ENCODE measurements at places on chromosomes 1 and 21. TPM values are rescaled to one million over a fixed set of nuclear protein-coding genes. Genes with fewer than 3 reads are reported as not detected.

GRCh38 chr1:117644696-117645311 is 39.0 kb downstream of the TENT5C start:
- no peak overlapping the region for H3K27ac ChIP-seq
- H3K36me3 ChIP-seq: no peaks in the 10 kb centered on the region
- no peak for DNase-seq
- H3K4me3 ChIP-seq: no peak overlapping the region
- no peaks in the 10 kb centered on the region for H3K27me3 ChIP-seq
- H3K4me1 ChIP-seq: no peaks in the 10 kb centered on the region

DNA sequence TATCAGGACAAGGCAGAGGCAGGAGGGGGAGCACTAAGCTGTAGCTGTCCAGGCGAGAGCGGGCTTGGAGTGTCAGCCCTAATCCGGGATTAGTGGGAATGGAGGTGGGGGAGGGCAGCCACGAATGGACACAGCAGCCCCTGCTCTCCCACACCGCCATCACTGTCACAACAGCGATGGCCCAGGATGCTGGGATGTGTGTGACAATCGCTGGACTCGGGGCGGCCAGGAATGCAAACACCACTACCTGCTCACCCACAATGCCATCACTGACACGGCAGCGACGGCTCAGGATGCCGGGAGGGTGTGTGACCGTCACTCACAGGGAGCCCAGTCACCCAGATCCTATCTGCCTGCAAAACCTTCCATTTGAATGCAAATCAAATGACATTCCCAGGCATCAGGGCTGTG is 2.9 kb downstream of the C2CD2 start:
- no peaks in the 10 kb centered on the region for H3K4me1 ChIP-seq
- no peaks in the 10 kb centered on the region for H3K36me3 ChIP-seq
- no peak overlapping the region for H3K4me3 ChIP-seq
- H3K27me3 ChIP-seq: no peaks in the 10 kb centered on the region
- DNase-seq: no peak
- no peak overlapping the region for H3K27ac ChIP-seq

- no peak overlapping the region for H3K27ac ChIP-seq
- no peaks in the 10 kb centered on the region for H3K36me3 ChIP-seq
- DNase-seq: no peak
- H3K4me1 ChIP-seq: no peaks in the 10 kb centered on the region
- H3K27me3 ChIP-seq: no peaks in the 10 kb centered on the region
Observed at GRCh38 chr21:31290765-31291164, 53.3 kb downstream of the TIAM1 start.

- H3K4me3 ChIP-seq: no peak overlapping the region
- no peak for DNase-seq
- H3K36me3 ChIP-seq: peaks cover 14% of the 10 kb centered on the region
- H3K27ac ChIP-seq: no peak overlapping the region
- peaks cover 19% of the 10 kb centered on the region for H3K4me1 ChIP-seq
- no peaks in the 10 kb centered on the region for H3K27me3 ChIP-seq
Observed at GRCh38 chr1:21756393-21757089, 26.4 kb downstream of the USP48 start.

DNA sequence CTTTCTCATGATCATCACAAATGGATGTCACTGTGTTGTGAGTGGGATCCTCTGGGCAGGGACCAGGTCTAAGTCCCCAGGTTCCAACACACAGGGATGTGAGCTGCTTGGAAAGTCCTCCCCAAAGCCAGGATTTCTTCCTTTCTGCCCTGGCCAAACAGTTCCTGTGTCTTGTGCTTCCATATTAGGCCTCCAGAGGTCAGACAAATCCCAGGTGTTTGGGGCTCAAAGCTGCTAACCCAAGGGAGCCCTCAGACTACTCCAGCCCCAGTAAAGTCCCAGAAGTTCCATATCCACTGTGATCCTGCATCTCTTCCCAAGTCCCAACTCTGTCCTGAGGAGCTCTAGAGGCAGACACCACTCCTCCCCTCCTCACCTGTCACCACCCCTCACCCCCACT is 27.7 kb upstream of the MAGOH start:
- peaks cover 16% of the 10 kb centered on the region for H3K4me1 ChIP-seq
- H3K36me3 ChIP-seq: peaks cover 64% of the 10 kb centered on the region
- DNase-seq: no peak
- no peaks in the 10 kb centered on the region for H3K27me3 ChIP-seq
- H3K27ac ChIP-seq: no peak overlapping the region
- no peak overlapping the region for H3K4me3 ChIP-seq

GRCh38 chr1:214861615-214862014 is 220.9 kb upstream of the KCNK2 start:
- H3K27ac ChIP-seq: no peak overlapping the region
- DNase-seq: no peak

DNA sequence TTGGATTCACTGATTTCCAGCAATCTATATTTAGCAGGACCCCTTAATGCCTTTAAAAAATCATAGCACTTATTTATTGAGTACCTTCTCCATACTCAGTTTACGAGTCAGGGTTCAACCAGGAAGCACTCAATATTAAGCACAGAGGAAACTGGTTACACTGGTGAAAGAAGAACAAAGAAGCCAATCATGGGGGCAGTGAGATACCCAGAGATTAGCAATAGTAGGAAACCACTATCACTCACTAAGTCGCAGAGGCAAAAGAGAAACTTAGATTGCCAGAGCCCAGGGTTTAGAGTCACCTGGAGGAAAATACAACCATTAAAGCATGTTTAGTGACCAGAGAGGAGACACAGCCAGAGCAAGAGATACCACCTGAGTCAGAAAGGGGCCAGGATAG is 670.5 kb upstream of the USP24 start:
- no peaks in the 10 kb centered on the region for H3K4me1 ChIP-seq
- H3K36me3 ChIP-seq: no peaks in the 10 kb centered on the region
- DNase-seq: no peak

DNA sequence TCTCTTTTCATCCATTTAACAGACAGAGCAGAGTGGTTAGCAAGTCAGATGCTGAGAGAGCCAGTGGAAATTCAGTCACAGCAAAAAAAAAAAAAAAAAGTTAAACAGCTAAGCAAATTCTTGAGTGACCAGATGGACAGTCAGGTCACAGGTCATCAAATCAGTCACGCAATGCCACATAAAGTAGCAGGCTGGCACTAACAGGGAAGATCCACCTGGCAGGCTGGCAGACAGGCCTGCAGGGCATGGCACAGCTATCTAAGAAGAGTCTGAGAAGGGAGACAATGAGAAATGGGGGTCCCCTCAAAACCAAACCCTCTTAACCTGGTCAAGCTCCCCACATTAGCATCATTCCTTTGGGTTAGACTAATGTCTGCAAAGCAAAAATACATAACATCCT is 371.9 kb downstream of the TTLL7 start:
- H3K27me3 ChIP-seq: no peaks in the 10 kb centered on the region
- no peaks in the 10 kb centered on the region for H3K36me3 ChIP-seq
- H3K4me1 ChIP-seq: peaks cover 9% of the 10 kb centered on the region
- no peak overlapping the region for H3K4me3 ChIP-seq

DNA sequence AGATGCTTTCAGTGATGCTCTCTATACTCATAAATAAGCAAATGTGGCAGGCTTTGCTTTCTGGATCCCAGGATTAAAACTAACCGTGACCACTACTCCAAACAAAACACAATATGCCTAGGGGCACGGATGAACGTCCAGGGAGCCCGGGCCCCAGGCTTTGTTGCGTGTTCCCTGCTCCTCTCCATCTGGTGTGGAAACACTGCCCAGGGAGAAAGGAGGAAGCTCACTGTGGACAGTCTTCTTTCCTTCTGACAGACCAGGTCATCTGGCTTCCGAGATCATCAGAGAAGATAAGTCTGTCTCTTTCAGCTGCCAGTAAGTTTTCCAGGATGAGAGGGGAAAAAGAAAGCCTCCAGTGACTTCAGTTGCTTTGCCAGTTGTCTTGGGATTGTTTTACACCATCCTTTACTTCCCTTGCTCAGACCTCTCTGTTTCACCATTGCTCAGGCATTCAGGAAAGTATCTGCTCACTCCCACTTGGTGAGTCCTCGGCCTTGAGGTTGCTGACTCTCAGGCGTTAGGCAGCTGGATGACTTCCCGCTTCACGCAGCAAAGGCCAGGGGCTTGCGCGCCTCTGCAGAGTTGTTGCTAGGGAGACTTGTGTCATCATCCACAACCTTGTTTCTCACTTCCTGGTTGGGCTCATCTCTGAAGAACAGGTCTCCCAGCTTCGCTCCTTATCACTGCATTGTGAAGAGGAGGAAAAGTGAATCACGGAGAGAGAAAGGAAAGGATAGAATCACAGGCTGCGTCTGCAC is 20.6 kb upstream of the PGD start:
- peak; percentile 53 for DNase-seq
- no peak overlapping the region for H3K4me3 ChIP-seq
- peaks cover 5% of the 10 kb centered on the region for H3K4me1 ChIP-seq
- no peak overlapping the region for H3K27ac ChIP-seq
- H3K36me3 ChIP-seq: no peaks in the 10 kb centered on the region

DNA sequence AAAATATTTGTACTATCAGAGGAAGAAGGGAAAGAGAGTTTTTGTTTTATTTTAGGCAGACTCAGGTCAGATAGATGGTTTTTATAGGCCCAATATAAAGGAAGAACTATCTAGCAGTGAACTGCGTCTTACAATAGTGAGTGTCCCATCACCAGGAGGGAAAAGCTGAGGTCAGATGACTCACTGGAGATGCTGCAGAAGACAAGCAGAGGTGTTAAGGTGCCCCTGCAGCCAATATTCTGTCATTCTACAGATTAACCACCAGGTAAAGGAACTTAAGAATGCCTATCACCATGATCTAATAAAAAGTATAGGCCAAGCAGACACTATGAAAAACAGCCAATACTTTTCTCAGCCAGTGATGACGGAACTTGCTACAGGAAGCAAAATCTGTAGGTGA is 29.6 kb downstream of the IVNS1ABP start:
- no peaks in the 10 kb centered on the region for H3K27me3 ChIP-seq
- no peaks in the 10 kb centered on the region for H3K4me1 ChIP-seq

DNA sequence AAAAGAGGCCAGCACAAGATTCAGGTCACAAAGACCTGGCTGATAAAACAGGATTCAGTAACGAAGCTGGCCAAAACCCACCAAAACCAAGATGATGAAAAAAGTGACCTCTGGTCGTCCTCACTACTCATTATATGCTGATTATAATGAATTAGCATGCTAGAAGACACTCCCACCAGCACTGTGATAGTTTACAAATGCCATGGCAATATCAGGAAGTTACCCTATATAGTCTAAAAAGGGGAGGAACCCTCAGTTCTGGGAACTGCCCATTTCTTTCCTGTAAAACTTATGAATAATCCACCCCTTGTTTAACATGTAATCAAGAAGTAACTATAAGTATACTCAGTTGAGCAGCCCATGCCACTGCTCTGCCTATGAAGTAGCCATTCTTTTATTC is 26.0 kb upstream of the FMO2 start:
- no peaks in the 10 kb centered on the region for H3K36me3 ChIP-seq
- no peaks in the 10 kb centered on the region for H3K4me1 ChIP-seq
- no peak overlapping the region for H3K4me3 ChIP-seq
- H3K27ac ChIP-seq: no peak overlapping the region

GRCh38 chr1:153779781-153780541 is 4.8 kb downstream of the SLC27A3 start:
- H3K4me3 ChIP-seq: no peak overlapping the region
- H3K36me3 ChIP-seq: no peaks in the 10 kb centered on the region
- no peak for DNase-seq

DNA sequence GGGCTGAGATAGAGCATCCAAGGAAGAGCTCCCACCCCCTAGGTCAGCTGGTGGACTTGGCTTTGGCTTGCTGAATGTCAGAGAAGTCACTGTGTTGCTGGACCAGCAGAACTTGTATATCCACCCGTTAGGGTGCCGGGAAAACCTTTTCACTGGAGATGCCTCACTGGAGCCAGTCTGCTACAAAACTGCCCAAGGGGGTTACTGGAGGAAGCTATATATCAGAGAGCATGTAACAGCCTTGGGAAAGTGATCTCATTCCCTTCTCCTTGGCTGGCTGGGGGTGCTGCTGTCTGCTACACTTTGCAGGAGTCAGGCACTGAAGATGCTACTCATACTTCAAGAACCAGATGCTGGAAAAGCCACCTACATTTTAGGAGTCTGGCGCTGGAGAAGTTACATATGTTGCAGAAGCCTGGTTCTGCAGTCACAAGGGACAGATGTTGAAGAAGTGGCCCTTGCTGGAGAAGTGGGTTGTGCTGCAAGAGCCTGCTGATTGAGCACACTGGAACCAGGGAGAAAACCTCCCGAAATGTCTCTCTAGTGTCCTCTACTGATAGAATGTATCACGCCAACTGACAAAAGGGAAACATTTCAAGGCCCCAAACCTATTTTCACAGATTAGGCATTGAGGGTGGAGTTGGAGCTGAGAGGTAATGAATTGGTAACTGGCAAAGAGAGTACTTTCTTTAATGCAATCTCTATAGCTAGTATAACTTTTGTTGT is 250.6 kb downstream of the SPATA17 start:
- H3K27me3 ChIP-seq: no peaks in the 10 kb centered on the region
- H3K27ac ChIP-seq: no peak overlapping the region
- H3K4me3 ChIP-seq: no peak overlapping the region
- no peaks in the 10 kb centered on the region for H3K4me1 ChIP-seq
- H3K36me3 ChIP-seq: no peaks in the 10 kb centered on the region

DNA sequence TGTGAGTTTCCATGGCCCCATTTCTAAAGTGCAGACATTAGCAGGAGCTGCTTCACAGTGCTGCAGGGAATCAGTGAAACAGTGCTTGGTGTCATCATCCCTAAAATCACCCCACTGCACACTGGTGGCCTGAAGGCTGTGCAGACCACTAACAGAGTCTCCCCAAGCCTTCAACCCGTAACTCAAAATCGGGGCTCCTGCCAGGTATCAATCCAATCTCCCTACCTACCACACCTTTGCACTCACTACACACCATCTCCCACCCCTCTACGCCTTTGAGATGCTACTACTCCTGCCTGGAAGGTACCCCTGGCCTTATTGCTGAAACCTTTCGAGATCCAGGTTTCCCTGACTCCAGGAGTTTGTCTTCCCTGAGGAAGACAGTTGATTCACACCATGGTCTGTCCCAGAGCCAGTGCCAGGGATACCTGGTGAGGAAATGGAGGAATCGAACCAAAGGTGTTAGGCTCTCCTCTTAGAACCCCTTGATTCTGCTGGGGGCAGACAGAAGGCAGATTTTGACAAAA is 25.5 kb downstream of the SLC2A1 start:
- peaks cover 66% of the 10 kb centered on the region for H3K4me1 ChIP-seq
- no peaks in the 10 kb centered on the region for H3K27me3 ChIP-seq
- DNase-seq: no peak
- H3K27ac ChIP-seq: 0 out of 2 replicates have a peak overlapping the region, but pooled peaks have one; percentile 26
- H3K36me3 ChIP-seq: peaks cover 38% of the 10 kb centered on the region
- H3K4me3 ChIP-seq: no peak overlapping the region

GRCh38 chr1:46802901-46803574 is 4.2 kb downstream of the CYP4B1 start:
- DNase-seq: no peak
- no peaks in the 10 kb centered on the region for H3K4me1 ChIP-seq
- no peaks in the 10 kb centered on the region for H3K36me3 ChIP-seq
- H3K27me3 ChIP-seq: no peaks in the 10 kb centered on the region
- no peak overlapping the region for H3K4me3 ChIP-seq

SPRR1B gene
- total RNA-seq: not detected

DNALI1 gene
- total RNA-seq: not detected

ZNF683 gene
- not detected for total RNA-seq

USH2A gene
- not detected for total RNA-seq

PCAT6 gene
- total RNA-seq: not detected

CHML gene
- 3.2 TPM for total RNA-seq

SLFNL1 gene
- total RNA-seq: 1.5 TPM

LMOD1 gene
- not detected for total RNA-seq

SELP gene
- not detected for total RNA-seq

ODF2L gene
- total RNA-seq: 11.1 TPM

CNIH3 gene
- total RNA-seq: 4.7 TPM

KIF2C gene
- 33.9 TPM for total RNA-seq

KDF1 gene
- total RNA-seq: 0.14 TPM

CFHR2 gene
- not detected for total RNA-seq

ILDR2 gene
- total RNA-seq: 8.0 TPM

S100A8 gene
- not detected for total RNA-seq
